ENCODE measurements at places on chromosomes 12 and 14. TPM values are rescaled to one million over a fixed set of nuclear protein-coding genes. Genes with fewer than 3 reads are reported as not detected.
A peak's percentile ranks its signal among the peaks of the same experiment; 100 is the strongest.

DNA sequence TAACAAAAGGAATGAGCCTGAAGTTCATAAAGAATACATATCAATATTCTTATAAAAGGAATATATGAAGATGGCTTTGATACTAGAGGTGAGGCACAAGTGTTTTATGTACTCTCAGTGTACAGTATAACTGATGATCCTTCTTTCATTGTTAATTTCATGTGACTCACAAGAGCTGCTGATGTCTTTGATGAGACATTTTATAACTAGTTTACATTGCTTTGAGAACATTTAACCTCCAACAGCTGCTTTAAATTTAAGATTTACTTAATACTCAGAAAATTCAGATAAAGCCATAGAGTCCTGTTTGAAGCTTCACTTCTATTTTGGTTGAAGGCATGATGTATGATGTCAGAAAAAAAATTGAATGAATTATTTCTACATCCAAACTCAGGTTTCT is 59.8 kb downstream of the WASHC4 start:
- no peak for DNase-seq

LMBR1L gene
- 21.7 TPM for total RNA-seq

DHRS2 gene
- total RNA-seq: 1.5 TPM

DNA sequence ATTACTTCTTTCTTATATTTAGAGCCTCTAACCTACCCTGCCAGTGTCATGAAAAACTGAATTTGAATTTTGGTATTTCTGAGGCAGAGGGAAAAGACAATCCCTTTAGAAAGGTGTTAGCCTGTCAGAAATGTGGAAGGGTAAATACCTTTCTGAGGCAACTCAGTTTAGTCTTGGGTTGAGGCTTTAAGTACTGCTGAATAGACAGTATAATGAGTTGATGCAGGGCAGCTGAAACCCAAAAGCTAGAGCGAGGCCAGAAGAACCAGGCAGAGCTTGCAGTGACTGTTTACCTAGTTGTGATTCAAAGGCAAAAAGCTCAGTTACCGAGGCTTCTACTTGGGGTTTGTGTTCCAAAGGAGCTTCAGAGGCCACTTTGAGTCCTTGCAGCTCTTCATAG is 18.7 kb downstream of the ZC2HC1C start:
- no peak for DNase-seq

RTRAF gene
- 287 TPM for total RNA-seq

OVCH1 gene
- not detected for total RNA-seq

DNA sequence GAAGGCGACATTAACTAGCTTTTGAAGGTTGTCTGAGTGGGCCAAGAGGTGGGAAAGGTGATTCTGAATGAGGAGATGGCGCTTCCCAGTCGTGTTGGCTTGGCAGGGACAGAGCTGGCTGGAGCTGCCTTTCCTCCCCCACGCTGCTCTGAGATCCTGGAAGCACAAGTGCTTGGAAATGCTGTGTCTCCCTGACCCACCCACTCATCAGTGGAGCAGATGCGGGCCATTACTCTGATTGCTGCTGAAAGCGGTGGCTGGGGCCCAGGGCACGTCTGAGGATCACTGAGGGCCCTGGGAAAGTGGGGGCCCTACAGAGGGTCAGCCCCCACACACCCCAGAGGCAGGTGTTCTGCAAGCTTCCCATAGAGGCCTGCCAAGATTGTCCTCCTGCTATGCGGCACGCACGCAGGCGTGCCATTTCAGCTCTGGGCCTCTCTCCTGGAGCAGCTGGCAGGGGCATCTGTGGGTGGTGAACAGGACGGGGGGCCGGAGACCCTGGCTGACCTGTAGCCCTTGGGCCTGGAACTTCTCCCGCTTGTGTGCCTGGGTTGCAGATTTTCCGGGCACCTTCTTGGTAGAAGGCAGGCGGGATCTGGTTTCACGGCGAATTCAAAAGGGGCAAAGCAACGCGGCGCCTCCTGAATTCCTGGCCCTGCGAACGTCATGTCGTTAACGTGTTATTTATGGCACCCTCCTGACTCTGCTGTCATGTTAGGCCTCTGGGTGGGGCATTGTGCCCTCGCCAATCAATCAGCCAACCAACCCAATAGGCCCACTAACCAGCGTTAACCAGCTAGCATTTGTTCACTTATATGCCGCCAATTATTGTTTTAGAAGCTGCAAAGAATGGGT is 133.8 kb upstream of the TBX3 start:
- DNase-seq: no peak

- DNase-seq: no peak
Observed at GRCh38 chr14:65772921-65773574, 360.5 kb downstream of the FUT8 start.

ZBTB42 gene
- total RNA-seq: 5.2 TPM

- DNase-seq: peak; percentile 17
Observed at GRCh38 chr14:28412077-28412476, 354.5 kb upstream of the FOXG1 start.

DNA sequence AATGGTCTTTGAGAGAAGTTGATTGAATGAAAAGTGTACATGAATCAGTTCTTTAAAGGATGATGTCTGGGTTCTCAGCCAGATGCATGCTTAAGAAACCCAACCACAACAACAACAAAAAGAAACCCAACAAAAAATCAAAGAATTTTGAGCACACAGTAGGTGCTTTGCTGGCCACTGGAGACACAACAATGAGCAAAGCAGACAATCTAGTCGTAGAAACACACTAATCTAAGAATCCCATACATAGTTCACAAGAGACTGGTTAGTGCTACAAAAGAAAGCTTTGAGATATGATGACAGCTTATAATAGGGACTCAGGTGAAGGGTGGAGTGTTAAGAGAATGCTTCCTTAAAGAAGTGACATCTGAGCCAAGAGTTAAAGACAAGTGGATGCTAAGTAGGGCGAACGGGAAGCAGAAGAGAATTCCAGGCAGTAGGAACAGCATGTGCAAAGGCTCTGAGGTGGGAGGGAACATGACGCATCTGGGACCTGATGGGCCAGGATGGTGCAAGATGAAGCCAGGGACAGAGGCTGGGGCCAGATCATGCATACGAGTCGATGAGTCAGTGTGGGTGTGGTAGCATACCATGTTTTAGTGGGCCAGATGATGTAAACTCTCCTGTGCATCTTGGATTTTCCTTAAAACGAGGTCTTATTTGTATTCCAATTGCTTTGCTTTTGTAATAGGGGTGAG is 4.6 kb upstream of the HIP1R start:
- DNase-seq: no peak

DNA sequence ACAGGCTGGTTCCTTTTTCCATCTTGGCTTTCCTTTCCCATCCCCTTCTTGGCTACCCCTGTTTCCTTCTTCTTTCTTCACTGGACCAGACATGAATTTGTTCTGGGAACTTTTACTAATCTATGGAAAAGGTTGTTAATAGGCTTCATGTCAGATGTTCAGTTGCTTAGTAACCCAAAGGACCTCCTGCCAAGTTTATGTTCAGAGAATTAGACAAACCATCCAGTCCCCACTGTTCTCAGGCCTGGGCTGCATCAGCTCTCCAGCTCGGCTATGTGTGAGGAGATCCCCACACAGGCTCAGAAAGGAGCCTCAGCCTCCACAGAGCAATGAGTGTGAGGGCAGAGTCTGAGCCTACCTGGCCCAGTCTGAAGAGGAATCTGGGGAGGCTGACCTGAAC is 78.0 kb downstream of the AKAP6 start:
- DNase-seq: no peak

GRCh38 chr12:66694666-66695613 is 16.1 kb upstream of the GRIP1 start:
- DNase-seq: no peak

DNA sequence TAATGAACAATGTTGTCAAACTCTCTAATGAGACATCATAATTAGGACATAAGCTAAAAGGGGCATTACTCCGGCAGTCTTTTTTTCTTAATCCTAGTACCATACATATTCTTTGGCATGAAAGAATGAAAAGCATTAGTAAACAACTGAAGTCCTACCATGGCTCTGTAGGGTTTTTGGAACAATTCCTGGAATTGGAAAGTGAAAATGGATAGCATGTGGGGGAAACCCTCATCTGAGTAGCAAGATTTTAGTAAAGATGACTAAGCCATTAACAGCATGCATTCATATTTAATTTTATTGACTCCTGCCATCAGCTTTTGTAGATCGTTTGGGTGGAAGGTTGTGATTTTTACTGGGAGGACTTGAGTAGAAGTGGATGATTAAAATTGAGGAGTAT is 216.2 kb upstream of the PDZRN4 start:
- no peak for DNase-seq

DNA sequence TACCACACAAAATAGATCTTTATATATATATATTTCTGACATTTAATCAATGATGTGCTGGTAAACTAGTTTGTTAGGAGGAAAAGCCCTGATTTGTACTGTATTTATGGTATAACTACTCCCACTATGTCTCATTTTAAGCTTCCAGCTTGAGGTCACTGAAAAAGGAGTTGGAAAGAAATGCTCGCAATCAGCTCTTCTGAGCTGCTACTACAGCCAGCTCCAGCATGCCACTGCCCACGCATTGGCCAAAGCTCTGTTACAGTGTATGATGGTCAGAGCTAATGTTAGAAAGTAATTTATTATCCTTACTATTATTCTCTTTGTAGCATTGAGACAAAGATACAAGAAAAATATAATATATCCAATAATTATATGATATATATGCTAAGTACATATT is 55.0 kb upstream of the PCED1B start:
- no peak for DNase-seq

DNA sequence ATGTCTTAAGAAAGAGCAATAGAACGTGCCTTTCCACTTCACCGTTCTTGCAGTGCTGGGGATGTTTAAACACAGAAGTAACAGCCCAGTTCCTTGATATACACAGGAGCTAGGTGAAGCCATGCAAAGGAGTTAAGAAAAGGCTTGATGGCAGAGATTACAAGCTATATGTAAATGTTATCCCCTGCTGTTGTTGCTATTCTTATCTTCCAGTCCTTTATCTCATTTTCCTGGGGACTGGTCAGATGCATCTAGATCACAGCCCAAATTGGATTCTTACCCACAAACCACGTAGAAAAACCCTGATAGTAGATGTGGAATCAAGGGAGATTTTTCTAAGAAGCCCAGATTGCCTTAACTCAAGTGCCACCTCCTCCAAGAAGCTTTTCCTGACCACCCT is 5.5 kb downstream of the ASCL1 start:
- DNase-seq: no peak

GRCh38 chr12:56298828-56299227 is 1.3 kb downstream of the CS start:
- no peak for DNase-seq

- DNase-seq: no peak
Observed at GRCh38 chr14:67746927-67747326, 45.2 kb downstream of the RDH12 start.

GRCh38 chr12:14769466-14769968 is 33.8 kb downstream of the WBP11 start:
- DNase-seq: peak; percentile 37

PRH2 gene
- 0.26 TPM for total RNA-seq

DDX51 gene
- 11.1 TPM for total RNA-seq

MEG3 gene
- total RNA-seq: 0.08 TPM

- DNase-seq: no peak
Observed at GRCh38 chr12:119676573-119676972, 8.6 kb downstream of the PRKAB1 start.

ZFC3H1 gene
- total RNA-seq: 13.4 TPM

DNA sequence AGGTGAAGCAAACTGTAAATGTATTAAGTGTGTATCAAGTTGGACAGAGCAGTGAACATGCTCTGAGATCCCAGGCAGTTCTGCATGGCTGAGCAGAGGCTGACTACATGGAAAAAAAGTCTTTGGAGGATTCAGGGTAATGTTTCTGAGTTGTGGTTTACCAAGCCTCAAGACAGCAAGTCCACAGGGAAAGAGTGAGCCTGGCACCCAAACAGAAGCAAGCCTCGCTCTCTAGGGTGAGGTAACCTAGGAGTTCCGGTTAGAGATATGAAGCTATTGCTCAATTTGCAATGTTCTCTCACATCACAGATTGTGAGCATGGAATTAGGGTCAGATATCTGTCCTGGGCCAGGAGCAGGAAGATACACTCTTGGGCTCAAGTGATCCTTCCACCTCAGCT is 158.6 kb downstream of the MON2 start:
- no peak for DNase-seq

DNA sequence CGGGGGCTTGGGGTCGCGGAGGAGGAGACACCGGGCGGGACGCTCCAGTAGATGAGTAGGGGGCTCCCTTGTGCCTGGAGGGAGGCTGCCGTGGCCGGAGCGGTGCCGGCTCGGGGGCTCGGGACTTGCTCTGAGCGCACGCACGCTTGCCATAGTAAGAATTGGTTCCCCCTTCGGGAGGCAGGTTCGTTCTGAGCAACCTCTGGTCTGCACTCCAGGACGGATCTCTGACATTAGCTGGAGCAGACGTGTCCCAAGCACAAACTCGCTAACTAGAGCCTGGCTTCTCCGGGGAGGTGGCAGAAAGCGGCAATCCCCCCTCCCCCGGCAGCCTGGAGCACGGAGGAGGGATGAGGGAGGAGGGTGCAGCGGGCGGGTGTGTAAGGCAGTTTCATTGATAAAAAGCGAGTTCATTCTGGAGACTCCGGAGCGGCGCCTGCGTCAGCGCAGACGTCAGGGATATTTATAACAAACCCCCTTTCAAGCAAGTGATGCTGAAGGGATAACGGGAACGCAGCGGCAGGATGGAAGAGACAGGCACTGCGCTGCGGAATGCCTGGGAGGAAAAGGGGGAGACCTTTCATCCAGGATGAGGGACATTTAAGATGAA is 630 bp downstream of the FOS start:
- DNase-seq: peak; percentile 89

- no peak for DNase-seq
Observed at GRCh38 chr14:95040708-95041476, 116.4 kb downstream of the DICER1 start.

CCDC184 gene
- 0.05 TPM for total RNA-seq

FBXO33 gene
- 27.8 TPM for total RNA-seq

VWF gene
- 0.37 TPM for total RNA-seq

DNA sequence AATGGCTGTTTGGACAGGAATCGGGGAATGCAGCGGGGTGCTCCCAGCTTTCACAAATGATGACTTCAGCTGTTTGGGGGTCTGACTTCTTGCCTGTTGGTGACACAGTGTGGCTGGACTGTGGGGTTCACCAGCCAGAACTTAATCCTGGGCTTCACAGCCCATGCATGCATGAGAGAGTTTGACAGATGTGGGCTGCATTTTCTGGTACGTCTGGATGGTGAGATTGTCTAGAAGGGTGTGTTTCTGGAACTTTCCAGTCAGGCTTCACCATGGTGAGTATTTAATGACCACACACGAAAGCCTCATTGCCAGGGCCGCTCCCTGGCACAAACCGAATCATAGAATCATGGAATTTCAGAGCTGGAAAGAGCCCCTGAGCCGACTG is 29.6 kb downstream of the CHST11 start:
- DNase-seq: no peak

GRCh38 chr12:98895086-98895651 is 250.1 kb downstream of the APAF1 start:
- DNase-seq: peak; percentile 32
